CMK (cell line): ENCODE measurements at places on chromosomes 12 and 14.

GRCh38 chr12:94643606-94644005 is 6.8 kb downstream of the TMCC3 start:
- no peak for DNase-seq

GRCh38 chr14:51776102-51776894 is 84.1 kb upstream of the GNG2 start:
- peak; percentile 12 for DNase-seq

DNA sequence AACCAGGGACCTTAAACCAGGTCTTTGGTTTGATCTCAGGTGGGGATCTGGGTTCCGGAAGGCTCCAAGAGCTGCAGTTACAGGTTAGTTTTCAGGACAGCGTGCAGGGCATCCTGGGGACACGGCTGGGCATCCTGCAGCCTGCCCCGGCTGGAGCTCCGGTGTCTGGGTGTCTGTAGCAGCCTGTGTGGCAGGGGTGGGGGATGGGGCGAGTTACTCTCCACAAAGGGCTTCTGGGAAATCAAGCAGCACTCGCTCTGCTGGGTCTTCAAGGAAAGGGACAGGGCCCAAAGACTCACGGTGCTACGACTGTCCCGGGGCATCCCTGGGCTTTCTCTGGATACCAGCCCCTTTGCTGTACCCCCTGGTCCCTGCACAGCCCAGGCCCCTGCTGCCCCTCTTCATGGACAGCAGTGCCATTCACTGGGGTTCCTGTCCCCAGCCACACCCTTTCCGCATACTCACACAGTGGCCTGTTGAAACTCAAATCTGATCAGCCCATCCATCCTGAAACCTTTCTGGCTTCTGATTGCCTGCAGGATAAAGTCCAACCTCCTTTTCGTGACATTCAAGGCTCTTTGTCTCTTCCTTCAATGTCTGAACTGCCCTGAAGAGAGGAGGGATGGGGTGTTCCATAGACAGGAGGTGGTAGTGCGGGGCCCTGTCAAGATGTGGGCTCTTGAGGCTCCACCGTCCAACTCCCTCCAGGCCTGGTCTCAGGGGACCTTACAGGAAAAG is 22.2 kb upstream of the PPP1R13B start:
- no peak for DNase-seq

DNA sequence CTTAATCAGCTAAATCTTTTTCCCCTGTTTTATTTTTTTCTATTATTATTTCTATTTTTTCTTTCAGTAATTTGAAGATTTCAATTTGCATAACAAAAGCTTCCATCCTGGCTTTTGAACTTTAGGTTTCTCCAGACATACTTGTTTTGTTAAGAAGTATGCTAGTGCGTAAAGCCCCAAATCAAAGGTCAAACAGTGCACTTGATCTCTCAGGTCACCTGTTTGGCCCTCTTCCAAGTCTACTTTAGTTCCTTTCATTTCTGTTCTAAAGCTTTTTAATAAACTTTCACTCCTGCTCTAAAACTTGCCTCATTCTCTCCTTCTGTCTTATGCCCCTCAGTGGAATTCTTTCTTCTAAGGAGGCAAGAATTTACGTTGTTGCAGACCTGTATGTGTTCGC is 54.6 kb upstream of the ATXN7L3B start:
- DNase-seq, result no peak

DNA sequence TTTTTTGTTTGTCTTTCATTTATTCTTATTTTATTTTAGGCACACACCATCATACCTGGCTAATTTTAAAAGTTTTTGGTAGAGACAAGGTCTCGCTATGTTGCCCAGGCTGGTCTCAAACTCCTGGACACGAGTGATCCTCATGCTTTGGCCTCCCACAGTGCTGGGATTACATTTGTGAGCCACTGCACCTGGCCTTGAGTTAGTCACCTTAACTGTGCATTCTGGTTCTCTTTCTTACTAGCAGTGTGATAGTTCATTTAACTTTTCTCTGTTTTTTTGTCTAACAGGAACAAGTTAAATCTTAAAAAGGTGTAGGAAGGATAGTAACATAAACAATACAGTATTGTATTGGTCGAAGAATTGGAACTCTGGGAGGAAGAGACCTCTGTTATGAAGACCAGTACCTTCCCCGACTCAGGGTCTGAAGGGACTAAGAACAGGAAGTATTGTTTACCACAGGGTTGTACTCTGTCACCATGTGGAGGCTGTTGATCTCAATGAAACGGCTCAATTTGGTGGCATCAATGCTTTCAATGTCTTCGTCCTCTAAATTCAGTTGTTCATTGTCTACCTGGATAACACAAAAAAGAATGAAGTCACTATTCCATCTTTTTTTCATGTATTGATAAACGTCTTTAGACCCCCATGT is 17.7 kb downstream of the ERP27 start:
- DNase-seq, result no peak

- DNase-seq, result no peak
Measured at GRCh38 chr14:77593501-77593961, 22.9 kb downstream of the SPTLC2 start.
